ENCODE measurements at places on chromosomes 7 and 10.
A peak's percentile ranks its signal among the peaks of the same experiment; 100 is the strongest.

GRCh38 chr7:88395715-88396114 is 89.0 kb upstream of the STEAP4 start:
- no peak for DNase-seq

GRCh38 chr7:1455241-1455939 is 3.9 kb downstream of the MICALL2 start:
- DNase-seq: no peak

- no peak for DNase-seq
Measured at GRCh38 chr10:21020545-21020944, 123.4 kb upstream of the NEBL start.

GRCh38 chr7:25430200-25430931 is 202.1 kb upstream of the NPVF start:
- DNase-seq: no peak

DNA sequence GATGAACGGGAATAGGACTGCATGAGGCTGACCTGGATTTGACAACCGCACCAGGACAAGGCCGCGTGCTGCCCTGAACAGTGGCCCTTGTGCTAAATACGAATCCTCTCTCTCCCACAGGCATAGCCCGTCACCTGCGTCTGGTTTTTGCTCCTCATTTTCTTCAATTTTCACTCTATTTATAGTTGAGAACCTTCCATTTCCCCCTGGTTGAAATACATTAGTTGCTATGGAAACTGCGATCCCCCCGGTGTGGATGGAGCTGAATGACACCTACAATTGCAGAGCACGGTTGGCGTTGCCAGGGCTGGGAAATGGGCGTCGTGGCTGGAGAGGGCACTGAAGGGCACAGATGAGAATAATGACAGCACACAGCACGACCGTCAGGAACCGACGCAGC is 158.6 kb upstream of the PITRM1 start:
- DNase-seq: no peak

GRCh38 chr7:108045154-108045553 is 42.2 kb upstream of the LAMB1 start:
- DNase-seq: no peak

DNA sequence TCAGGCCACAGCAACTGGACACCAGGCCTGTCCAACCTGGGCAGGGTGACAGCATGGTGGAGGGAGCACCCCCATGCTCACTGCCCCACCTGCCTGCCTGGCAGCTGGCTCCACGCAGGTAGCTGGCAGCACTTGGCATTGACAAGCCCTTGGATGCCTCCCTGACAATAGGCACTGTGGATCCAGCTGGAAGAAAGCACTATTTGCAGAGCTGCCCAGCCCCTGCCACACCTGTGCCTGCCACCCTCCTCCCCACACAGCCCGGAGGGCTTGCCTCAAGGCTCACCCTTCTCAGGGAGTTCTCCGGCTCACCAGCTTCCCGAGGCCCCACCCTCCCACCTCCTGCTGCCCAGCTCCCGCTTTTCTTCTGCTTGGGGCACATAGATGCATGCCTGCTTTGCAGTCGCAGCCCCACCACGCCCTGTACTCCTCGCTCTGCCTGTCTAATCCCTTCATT is 160.1 kb downstream of the NEURL1 start:
- DNase-seq: peak; percentile 28

DNA sequence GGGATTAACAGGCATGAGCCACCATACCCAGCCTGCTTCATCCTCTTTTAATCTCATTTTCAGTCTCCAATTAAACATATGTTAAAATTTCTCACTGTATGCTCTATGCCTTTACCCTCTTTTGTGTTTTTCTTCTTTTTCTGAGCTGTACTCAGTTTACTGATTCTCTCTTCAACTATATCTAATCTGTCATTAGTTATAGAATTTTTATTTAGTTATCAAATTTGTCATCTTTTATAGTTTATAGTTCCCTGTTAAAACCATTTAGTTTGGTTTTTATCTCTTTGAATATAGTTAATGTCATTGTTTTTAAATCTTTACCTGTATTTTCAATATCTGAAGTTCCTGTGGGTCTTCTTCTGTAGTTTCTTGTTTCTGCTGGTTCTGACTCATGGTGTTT is 93.3 kb downstream of the KAT6B start:
- DNase-seq: no peak

- DNase-seq: no peak
Measured at GRCh38 chr10:88278912-88279311, 304.2 kb downstream of the RNLS start.

DNA sequence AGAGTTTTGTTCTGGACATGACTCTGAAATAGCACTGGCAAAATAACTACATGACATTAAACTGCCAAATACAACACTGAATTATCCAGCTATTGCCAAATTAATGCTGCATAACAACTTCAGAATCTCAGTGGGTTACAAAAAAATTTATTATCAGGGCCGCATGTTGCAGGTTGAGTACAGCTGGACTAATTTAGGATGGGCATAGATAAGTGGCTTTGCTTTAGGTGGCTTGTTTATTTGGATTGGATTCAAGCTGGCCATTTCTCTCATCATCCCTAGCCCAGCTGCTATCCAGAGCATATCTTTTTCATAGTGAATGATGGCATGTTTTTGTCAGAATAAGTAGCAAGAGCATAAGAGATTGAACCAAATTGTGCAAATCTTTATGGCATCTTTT is 1277.1 kb downstream of the REEP3 start:
- no peak for DNase-seq

DNA sequence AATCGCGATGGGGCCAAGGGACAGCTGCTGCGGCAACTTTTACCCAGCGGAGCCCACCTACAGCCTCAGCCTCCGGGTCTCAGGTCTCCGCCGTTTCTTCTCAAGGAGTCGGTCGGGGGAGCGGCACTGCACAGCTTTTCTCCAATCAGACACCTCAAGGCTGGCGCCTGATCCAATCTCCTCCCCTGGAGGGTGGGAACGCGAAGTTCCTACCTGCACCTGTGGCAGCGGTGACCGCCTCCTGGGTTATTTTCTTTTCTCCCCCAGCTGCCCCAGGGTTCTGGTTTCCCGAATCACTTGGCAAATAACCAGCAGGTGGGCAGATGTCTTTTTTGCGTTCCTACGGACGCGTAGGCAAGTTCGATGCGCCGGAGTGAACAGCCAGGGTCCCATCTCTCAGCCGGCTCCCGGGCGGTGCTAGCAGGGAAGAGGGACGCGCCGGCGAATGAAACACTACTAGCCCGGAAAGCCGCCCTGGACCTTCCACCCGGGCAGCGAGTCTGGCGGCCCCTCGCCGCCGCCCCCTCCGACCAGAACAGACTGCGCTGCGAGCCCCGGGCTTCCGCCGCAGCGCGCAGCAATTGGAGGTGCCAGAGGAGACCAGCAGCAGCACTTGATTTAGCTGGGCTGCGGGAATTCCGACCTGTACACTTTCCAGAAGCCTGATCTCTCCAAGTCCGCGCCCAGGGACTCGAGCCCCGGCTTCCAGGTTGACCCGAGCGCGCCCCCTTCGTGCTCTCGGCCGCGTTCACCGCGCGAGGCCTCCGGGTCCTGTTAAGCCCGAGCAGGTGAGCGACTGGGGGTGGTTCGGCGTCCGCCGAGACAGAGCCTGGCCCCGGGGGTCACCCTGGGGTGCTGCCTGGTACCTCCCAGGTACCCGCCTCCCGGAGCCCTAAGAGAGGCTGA is at the start of gene PRR15:
TSS of gene PRR15 (plus strand) at position 246 of the 906 bp plus-strand sequence. CDS start 2,495 bp downstream, outside the sequence.
- no peak for DNase-seq

All from SHP77 treated with DMSO at 0.1 percent for 48 hours (cell line).